Spinal cord (tissue), 10 donors: ENCODE measurements at places on chromosomes 16 and 17. TPM values are rescaled to one million over a fixed set of nuclear protein-coding genes. Genes with fewer than 3 reads are reported as not detected.

DNA sequence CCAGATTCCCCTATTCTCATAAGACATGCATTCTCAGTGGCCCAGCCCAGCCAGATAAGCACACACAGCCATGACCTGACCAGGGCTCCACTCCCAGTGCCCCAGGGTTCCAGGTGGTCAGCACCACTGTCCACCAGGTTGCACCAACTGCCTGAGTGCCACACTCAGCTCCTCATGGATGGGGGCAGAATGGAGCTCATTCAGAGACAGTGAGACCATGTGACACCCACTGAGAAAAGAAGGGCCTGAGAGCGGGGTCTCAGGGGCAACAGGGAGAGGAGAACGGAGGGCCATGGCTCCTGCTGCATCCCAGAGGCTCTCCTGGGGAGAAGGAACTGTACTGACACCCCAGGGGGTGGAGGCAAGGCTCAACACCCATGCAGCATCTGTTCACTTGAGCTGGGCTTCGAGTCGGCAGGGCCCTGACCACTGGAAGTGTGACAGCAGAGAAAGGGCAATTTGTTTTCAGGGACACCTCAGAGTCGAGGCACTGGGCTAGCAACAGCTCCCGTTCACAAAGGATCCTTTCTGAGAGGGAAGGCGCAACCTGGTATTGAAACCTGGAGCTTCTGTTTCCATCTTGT, 18.7 kb upstream of the SLC38A8 start:
- no peak overlapping the region for H3K4me3 ChIP-seq
- H3K27ac ChIP-seq: no peak overlapping the region
- H3K36me3 ChIP-seq: peaks cover 60% of the 10 kb centered on the region
- no peak for DNase-seq

DNA sequence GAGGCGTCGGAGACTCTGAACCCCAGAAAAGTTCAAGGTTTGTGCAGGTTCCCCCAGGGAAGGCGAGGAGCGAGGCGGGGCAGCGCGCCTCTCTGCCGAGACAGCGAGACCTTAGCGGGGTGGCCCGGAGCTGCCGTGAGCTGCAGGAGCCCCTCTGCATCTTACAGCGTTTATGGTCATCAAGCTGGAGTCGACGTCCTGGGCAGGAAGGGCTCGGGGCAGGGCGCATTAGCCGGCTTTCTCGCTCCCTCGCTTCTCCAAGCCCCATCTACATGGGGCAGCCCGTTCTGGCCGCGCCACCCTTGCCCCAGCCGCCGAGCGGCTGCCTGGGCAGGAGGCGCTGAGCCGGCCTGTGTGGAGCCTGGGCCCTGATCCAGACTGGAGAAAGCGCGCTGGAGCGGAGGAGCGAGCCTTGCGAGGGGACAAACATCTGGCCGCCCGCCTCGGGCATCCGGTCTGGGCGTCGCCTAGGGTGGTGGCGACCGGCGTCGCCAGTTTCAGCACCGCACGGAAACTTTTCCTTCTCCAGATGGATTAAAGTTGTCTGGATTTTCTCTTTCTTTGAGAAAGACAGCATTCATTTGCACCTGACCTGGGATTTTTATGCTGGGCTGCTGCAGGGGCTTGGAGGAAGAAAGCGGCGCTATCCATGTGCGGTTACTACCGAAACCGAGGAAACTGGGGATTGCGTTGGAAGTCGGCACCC, 750 bp downstream of the TMEM132E start:
- peaks cover 63% of the 10 kb centered on the region for H3K4me1 ChIP-seq
- H3K27me3 ChIP-seq: peaks cover 56% of the 10 kb centered on the region
- no peak overlapping the region for H3K27ac ChIP-seq
- no peak for DNase-seq

DNA sequence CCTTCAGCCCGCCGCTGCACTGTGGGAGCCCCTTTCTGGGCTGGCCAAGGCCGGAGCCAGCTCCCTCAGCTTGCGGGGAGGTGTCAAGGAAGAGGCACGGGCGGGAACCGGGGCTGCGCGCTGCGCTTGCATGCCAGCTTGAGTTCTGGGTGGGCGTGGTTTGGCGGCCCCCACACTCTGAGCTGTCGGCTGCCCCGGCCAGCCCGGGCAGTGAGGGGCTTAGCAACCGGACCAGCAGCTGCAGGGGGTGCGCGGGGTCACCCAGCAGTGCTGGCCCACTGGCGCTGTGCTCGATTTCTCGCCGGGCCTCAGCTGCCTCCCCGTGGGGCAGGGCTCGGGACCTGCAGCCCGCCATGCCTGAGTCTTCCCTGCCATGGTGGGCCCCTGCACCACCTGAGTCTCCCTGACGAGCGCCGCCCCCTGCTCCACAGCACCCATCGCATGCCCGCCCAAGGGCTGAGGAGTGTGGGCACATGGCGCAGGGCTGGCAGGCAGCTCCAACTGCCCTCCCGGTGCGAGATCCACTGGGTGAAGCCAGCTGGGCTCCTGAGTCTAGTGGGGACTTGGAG, 17.0 kb downstream of the PRR11 start:
- H3K27me3 ChIP-seq: no peaks in the 10 kb centered on the region
- H3K36me3 ChIP-seq: peaks cover 12% of the 10 kb centered on the region
- H3K27ac ChIP-seq: no peak overlapping the region

The ZNF385C gene
- total RNA-seq: 0.50 TPM

The HES7 gene
- total RNA-seq: 0.20 TPM

GRCh38 chr17:47611372-47612350, 38.1 kb upstream of the KPNB1 start:
- H3K4me1 ChIP-seq: no peaks in the 10 kb centered on the region
- DNase-seq: no peak
- H3K27me3 ChIP-seq: no peaks in the 10 kb centered on the region

DNA sequence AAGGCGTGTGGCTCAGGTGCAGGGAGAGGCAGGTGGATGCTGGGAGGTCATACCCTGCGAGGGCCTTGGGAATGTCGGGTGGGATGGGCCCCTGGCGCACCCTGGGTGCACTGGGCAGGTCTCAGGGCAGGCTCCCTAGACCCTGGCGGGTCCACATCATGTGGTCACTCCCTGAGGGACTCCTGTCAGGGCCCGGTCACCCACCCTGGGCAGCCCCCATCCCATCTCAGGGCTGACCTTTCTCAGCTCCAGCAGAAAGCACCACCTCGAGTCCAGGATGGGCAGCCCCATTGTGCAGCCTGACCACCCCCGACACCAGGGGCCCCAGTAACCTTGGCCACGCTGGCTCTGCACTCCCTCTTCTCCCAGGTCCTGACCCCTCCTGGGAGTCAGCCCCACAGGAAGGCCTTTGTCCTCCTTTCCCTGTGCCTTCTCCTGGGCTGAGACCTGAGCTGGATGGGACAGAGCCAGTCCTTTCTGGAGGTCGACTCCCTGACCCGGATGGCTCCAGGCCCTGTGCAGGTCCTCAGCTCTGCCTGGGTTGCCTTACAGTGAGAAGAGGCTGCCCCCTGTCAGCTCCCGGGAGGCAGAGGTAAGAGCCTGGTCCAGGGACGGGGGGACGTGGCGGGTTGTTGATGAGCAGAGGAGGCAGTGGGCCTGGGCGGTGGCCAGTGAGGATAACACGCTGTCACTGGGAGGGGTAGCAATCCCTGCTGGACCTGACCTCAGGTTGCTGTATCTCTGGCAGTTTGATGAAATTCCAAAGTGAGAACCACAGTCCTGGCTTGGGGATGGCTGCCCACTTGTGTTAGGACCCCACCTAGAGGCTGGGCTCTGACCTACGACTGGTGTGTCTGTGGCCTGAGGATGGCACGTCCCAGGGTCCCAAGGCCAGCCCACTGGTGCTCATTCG, 77.9 kb downstream of the GOSR1 start:
- no peak overlapping the region for H3K27ac ChIP-seq
- H3K4me3 ChIP-seq: no peak overlapping the region
- no peaks in the 10 kb centered on the region for H3K27me3 ChIP-seq

DNA sequence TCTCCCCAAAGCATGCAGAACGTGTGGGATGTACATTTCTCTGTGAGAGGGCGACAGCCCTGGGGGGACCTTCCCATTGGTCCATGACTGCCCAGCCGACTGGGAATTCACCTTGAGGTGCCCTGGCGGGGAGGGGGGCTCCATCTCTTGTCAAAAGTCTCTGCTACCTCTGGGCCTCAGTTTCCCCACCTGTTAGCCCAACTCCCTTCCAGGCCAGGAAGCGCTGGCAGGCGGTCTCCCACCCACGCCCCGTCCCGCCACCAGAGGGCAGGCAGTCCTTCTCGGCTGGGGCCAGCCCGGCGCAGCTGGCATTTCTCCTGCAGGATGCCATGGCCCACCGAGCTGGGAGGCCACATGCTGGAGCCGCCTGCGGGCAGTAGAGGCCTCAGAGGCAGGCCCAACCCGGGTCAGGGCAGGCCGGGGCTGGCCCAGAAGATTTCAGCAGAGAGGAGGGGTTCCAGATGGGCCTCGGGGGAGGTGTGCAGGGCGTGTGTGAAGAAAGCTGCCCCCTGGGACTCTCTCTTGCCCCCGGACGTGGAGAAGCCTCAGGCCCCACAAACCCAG, 16.6 kb downstream of the CD7 start:
- no peak overlapping the region for H3K4me3 ChIP-seq
- H3K27me3 ChIP-seq: no peaks in the 10 kb centered on the region
- no peak overlapping the region for H3K27ac ChIP-seq
- H3K36me3 ChIP-seq: no peaks in the 10 kb centered on the region
- peaks cover 33% of the 10 kb centered on the region for H3K4me1 ChIP-seq
- DNase-seq: no peak

DNA sequence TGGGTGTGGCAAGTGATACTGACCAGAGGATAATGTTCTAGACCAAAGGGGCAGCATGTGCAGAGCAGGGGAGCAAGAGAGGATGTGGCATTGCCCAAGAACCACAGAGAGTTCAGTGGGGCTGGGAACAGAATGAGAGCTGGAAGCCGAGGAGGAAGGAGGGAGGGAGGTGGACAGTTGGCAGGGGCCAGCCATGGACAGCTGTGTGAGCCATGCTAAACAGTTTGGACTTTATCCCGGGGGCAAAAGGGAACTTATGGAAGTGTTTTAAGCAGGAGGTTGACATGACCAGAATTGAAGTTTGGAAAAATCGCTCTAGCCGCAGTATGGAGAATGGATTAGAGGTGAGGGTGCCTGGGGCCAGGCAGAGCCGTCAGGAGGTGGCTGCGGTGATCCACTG, 29.4 kb upstream of the TMEM132E start:
- H3K36me3 ChIP-seq: no peaks in the 10 kb centered on the region
- H3K4me3 ChIP-seq: no peak overlapping the region
- peaks cover 7% of the 10 kb centered on the region for H3K4me1 ChIP-seq
- H3K27me3 ChIP-seq: peaks cover 4% of the 10 kb centered on the region
- H3K27ac ChIP-seq: no peak overlapping the region

The ABCC3 gene
- 0.17 TPM for total RNA-seq

DNA sequence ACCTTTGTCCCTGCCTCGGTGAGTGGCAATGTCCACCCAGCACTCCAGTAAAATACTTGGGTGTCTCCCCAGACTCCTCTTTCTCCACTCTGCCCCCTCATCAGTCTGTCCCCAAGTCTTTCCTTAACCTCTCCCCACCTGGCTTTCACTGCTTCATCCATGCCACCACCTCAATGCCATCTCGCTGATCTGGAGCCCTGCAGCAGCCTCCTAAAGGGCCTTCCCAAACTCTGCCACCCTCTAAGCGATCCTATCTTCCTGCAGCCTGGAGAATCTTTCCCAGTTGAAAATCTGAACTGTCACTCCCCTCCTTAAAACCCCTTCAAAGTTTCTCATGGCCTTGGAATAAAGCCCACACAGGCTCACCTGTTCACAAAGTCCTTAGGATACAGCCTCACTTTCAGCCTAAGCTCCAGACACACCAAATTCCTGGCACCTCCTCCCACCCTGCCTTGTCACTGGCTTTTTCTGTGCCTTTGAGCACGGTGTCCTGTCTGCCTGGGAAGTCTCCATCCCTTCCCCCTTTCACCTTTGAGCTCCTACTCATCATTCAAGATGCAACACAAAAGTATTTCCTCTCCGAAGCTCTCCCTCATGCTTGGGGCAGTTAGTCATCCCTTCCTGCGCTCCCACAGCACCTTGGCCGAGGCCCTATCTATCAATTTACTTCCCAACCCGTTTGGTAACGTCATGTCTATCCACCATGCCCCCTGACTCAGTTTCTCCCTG, 2.8 kb downstream of the WNK4 start:
- no peak overlapping the region for H3K4me3 ChIP-seq
- DNase-seq: no peak

DNA sequence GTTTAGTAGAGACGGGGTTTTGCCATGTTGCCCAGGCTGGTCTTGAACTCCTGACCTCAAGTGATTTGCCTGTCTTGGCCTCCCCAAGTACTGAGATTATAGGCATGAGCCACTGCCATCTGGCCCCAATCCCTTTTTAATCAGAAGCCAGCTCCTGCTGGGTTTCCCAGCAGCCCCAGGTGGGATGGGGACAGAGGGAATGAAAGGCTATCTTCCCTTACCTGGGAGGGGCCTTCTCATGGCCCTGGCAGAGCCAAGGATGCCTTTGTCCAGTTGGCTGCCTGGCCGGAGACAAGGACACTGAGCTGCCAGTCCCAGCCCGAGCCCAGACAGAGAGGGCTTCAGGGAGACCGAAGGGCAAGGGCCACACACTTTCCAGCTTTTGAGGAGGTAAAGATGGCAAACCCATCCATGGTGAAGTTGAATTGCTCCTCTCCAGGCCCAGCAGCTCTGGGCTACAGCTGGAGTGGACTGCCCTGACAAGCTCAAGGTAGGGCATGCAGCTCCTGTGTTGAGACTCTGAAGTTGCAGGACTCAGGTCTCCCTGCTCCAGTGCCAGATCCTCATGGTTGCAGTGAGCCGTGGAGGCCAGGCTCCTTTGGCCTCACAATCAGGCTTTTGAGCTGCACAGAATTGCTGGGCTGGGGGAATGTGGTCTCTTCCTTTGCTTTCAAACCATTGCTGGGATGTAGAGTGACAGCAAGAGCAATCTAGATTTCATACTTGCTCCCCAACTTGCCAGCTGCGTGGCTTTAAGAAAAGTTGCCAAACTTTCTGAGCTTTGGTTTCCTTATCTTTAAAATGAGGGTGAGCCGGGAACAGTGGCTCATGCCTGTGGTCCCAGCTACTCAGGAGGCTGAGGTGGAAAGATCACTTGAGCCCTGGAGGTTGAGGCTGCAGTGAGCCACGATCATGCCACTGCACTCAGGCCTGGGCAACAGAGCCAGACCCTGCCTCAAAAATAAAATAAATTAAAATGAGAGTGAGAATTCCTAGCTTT, 44.5 kb upstream of the IL34 start:
- no peaks in the 10 kb centered on the region for H3K36me3 ChIP-seq
- no peaks in the 10 kb centered on the region for H3K27me3 ChIP-seq

The CES5A gene
- total RNA-seq: 0.30 TPM

The CHD9NB gene
- total RNA-seq: 2.5 TPM

DNA sequence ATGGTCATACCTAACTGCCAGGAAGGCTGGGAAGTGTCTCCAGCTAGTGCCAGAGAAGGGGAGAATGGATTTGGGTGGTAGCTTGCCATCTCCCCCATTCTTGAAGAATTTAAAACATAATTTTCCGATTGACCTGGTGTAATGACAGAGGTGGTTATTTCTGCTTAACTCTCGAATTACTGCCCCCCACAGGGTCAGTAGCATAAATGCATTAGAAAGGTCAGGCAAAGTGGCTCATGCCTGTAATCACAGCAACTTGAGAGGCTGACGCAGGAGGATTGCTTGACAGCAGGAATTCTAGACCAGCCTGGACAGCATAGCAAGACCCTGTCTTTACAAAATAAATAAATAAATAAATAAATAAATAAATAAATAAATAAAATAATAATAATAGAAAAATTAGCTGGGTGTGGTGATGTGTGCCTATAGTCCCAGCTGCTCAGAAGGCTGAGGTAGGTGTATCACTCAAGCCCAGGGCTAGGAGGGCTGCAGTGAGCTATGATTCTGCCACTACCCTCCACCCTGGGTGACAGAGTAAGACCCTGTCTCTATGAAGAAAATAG, 27.5 kb downstream of the TMC7 start:
- H3K36me3 ChIP-seq: peaks cover 13% of the 10 kb centered on the region
- H3K27me3 ChIP-seq: no peaks in the 10 kb centered on the region
- H3K27ac ChIP-seq: no peak overlapping the region
- H3K4me1 ChIP-seq: peaks cover 1% of the 10 kb centered on the region
- no peak overlapping the region for H3K4me3 ChIP-seq
- DNase-seq: no peak

The PYY gene
- total RNA-seq: not detected

The TOX3 gene
- total RNA-seq: 4.8 TPM
